Stimulated activated CD4-positive, alpha-beta T cell treated with anti-CD3 and anti-CD28 coated beads, TNF-alpha, amount 100 ng/mL, for 48 hours (primary cell): ENCODE measurements at places on chromosomes 6 and 20.

DNA sequence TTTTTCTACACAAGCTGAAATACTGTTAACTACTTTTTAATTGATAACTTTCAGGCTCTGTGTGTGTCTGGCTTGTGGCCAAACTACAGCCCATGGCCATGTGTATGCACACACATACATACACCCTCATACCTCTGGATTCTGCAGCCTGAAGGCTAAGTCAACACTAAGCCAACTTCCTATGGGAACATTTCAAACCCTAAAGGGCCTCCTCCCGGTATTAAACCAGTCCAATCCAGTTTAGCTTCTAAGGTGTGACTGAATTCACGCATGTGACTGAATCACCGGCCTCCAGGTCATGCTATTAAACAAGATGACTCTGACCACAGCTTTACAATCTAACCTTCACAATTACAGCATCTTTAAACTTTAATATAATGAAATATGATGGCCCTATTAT lies 20.7 kb upstream of the DST start:
- DNase-seq = no peak

DNA sequence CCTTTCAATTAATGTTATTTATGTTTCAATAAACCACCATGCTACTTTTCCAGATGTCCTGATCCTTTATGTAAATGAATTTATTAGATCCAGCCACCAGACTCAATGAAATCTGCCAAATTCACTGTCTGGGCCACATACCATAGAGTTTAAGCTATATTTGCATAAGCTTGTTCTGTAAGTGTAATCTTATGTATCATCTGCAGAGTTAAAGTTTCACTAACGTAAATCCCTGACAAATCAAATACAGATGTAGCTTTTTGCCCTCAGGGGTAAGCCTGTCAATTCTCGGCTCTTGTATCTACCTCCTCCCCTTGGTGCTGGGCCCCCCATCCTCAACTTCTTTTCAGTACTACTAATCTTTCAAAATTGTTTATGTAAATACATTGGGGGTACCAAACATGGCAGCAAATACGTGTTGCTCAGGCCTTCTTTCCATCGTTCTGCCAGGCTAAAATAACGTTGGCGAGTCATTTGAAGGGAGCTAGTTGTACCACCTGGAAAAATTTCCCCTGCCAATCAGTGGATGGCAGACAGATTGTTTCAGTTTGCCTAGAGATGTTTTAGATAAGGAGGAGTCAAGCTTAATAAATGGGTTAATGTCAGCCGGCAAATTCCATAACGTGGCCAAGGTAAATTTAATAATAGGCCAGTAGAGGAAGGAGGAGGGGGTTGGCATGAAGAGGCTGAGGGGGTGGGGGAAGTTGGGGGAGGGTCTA lies 79.6 kb downstream of the RPS12 start:
- no peak for DNase-seq

DNA sequence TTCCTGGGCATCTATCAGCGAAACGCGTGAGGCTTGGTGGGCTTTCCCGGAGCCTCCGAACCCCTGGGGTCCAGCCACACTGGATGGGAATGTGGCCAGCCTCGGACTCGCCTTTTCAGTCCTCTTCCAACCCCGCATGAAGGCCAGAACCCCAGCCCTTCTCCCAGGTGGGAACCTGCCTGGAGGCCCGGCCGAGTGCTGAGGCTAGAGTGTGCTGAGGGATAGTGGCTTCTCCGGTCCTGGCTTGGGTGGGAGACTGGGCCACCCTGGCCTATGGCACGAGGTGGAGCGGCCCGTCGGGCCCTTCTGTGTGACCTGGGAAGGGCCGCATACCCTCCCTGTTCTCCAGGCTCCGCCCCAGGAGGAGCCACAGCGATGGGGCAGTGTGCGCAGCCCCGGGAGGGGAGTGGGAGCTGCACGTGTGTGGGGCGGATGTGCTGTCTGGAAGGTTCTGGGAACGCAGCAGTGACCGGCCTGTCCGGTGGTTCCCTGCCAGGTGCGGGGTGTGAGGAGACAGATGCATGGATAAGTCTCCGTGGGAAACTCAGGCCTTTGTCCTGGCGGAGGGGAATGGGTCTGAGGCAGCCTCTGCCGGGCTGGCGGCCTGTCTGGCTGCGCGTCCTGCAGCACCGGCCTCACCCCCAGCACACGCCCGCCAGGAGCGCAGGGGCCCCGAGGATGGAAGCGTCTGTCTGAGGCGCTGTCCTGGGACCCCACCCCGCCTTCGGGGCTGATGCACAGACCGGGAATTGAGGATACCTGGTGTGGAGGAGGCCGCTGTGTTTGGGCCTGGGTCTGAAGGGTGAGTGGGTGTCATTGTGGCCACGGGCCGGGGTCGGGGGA lies 1.1 kb upstream of the BHLHE23 start:
- DNase-seq = no peak

DNA sequence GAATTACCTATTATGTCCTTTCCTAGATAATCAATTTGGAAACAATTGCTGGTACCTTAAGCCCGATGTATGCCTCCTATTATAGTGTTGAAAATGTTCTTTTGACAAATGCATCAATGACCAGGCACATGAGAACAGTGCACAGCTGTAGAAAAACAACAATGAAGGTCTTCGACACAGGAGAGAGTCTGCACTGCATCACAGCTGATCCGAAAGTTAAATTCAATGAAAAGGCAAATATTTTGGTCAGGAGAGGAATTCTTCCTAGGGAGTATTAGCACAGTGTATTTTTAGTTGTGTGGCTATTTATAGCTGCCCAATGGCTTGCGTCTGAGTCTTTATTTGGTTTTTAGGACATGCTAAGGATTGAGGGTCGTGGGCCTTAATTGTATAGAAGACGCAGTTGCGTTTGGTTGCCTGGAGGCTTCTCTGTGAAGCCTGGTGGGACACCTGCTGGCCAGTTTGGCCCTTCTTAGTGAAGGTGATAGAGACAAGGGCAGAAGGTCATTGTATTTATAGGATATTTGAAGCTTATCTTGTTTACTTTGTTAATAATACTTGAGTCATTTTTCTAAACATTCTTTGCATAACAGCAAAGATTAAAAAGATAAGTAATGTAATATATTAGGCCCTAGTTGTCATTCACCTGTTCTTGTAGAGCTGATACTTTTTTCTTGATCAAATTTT lies 72.3 kb downstream of the CDYL start:
- DNase-seq = no peak
